ENCODE measurements at places on chromosomes 1 and 21.

GRCh38 chr1:167629681-167630567, at the start of gene RCSD1:
RCSD1 (plus strand) TSS chr1:167630232; CDS start chr1:167630424, 192 bp downstream.
- DNase-seq: no peak

DNA sequence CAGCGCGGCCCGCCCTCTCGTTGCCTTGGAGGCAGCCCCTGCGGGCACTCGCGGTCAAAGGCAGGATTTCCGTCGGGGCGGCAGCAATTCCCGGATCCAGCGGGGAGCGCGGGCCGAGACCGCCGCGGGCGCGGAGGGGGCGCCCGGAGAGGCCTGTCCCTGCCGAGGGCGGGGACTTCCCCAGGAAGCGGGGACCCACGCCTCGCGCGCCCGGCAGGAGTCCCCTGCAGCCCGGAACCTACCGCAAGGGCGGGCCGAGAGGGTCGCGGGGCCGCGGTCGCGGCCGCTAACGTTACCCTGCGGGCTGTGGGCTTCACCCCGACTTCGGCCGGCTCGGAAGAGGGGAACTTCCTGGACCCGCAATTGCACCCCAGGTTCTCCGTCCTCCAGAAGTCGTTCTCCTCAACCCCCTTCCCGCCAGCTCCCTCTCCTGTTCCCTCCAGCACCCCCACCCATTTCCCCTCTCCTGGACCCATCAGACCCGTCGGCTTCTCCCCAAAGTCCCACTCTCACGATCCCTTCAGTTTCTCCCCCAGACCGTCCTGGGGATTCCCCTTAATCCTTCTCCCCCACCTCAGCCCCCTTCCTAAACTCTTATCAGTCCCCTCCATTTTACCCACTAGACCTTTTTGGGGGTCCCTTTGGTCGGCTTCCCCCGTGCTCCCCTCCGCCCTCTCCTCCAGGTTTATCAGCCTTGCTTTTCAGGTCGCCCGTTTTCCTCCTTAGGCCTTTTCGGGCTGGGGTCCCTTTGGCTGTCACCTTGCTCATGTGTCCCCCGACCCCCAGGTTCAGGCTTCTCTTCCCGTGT, 604 bp downstream of the FGR start:
- no peak for DNase-seq

DNA sequence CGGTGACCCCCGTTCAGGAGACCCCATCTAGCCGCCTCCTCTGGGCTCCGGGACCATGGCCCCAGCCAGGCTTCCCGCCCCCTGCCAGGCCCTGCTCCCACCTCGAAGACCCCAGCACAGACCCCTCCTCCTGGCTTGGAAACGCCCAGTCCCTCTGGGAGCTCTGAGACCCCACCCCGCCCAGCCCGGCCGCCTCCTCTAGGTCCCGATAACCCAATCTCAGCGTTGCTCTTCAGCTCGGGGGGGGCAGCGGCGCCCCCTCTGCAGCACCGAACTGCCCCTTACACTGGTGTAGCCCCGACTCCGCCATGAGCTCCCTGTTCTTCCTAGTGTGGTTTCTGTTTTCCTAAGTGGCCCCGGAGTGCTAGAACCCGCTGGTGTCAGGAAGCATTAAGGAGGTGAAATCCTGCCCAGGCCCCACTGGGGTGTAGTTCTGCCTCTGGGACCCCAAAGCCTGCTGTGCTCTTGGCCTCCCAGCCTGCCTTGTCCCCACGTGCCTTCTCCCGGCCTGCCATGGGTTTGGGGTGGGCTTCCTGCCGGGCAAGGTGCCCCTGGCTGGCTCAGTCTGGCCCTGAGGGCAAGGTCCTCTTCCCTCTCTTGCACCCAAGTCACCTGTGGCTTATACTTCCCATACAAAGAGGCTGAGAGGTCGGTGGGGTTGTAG, 10.7 kb upstream of the MMEL1 start:
- DNase-seq: no peak

DNA sequence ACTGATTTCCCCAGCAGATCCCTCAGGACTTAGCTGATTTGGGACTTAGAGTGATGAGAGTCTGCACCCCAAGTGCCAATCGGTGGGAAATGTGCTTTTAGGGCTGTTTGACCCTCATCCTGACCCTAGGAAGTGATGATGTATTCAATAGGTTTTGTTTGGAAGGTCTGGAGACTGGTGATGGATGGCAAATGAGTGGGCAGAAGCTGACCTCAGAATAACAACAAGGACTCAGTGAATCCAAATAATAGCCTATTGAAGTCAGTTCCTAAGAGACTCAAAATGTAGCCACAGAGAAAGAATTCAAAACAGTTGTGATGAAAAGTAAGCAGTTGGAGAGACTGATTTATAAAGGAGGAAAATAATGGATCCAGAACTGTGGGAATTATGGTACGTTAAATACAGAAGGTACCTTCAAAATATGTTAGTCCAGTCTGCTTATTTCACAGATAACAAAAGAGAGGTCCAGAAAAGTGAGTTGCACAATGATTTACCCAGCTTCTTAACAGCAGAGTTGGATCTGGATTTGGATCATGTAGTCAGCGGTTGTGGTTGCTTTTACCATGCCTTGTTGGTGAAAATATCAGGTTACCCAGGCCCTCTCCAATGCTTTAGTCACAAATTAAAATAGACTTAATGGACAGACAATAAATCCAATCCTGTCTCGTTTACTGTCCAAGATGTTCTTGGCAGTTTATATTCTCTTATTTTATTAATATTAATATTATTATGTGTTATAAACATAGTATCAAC, 123.0 kb upstream of the PTBP2 start:
- no peak for DNase-seq
